Stimulated activated CD4-positive, alpha-beta T cell treated with anti-CD3 and anti-CD28 coated beads, Interleukin-15, amount 100 ng/mL, for 1 hour (primary cell): ENCODE measurements at places on chromosomes 7 and 10.

DNA sequence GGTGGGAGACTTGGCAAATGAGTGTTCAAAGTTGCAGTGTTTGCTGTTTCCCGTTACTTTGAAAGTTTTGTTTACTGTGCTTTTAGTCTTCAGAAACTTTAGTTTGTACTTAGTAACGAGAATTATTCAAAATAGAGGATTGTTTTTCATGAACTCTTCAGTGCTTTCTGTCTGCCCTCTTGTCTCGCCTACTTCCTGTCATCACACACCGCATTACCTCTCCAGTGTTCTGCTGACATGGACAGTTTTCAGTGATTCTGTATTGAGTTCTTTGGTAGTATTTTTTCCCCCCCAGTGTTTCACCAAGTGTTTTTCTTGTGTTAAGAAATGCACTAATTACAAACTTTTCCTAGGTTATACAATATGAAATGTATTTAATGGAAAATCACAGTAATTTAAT is 207.0 kb downstream of the MLLT10 start:
- DNase-seq: no peak

GRCh38 chr7:4119848-4120247 is 562.2 kb upstream of the FOXK1 start:
- DNase-seq: no peak

DNA sequence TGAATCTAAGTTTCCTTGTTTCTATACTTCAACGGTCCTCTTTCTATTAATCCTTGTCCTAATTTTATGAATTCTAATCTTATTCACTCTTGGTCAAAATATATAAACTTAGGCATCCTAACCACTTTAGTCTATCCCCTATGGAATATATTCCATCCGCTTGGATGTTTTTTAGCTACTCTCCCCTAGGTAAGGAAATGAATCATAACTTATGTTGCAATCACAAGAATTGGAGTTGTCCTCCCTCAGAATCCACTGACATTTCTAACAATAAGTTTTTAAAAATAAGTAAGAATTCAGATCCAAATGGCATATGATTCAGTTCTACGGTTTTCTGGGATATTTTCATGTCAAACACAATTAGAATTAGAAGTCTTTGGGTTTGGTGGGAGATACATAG is 1081.6 kb downstream of the SORCS1 start:
- no peak for DNase-seq

DNA sequence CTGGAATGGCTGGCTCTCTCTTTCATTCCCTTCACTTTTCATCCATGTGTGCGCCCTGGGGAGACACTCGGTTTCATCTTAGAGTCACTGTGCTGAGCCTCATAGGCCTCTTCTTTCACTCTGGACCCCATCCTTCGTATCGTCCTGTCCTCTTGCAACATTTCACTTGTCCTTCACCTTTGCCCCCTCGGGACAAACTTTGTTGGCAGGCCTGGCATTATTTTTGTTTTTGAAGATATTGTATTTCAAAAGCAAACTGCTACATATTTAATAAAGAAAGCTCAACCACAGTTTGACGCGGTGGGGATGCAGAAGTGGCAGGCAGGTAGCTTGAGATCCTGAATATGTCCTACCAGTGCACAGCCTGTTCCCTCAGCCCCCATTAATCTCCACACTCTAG is 36.6 kb downstream of the HIPK2 start:
- DNase-seq: no peak
